ENCODE measurements at places on chromosomes 4 and X. TPM values are rescaled to one million over a fixed set of nuclear protein-coding genes. Genes with fewer than 3 reads are reported as not detected.

Gene ATOH1
- total RNA-seq, result not detected

DNA sequence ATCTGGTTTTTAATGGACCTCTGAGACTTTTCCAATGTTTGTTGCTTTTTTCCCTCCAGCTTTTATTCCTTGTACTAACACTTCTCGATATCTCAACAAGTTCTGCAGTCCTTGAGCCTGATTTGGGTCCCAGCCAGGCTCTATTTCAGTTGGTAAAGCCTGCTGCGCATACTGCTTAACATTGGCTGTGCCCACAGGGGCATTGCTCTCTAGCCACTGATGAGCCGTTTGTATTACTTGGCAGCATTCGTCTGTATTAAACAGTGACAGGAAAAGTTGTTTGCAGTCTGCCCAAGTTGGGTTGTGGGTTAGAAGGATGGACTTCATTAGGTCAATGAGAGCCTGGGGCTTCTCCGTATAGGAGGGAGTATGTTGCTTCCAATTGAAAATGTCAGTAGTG, 59.6 kb upstream of the XAGE1B start:
- no peak overlapping the region for H3K27ac ChIP-seq
- no peak overlapping the region for H3K4me3 ChIP-seq
- no peak for DNase-seq
- H3K36me3 ChIP-seq, result no peaks in the 10 kb centered on the region
- peaks cover 2% of the 10 kb centered on the region for H3K4me1 ChIP-seq

Gene PPARGC1A
- not detected for total RNA-seq

- DNase-seq, result peak; percentile 87
- H3K36me3 ChIP-seq, result peaks cover 5% of the 10 kb centered on the region
- H3K4me1 ChIP-seq, result peaks cover 34% of the 10 kb centered on the region
- peak overlapping the region; percentile 19 for H3K4me3 ChIP-seq
Observed at GRCh38 chrX:39874202-39874816, 223.4 kb downstream of the BCOR start.

Gene ALAS2
- total RNA-seq, result not detected

GRCh38 chrX:16855363-16856075, 14.6 kb downstream of the RBBP7 start:
- no peak overlapping the region for H3K4me3 ChIP-seq
- no peaks in the 10 kb centered on the region for H3K27me3 ChIP-seq
- H3K27ac ChIP-seq, result peak overlapping the region; percentile 48
- peaks cover 57% of the 10 kb centered on the region for H3K36me3 ChIP-seq

GRCh38 chr4:14445882-14446281, 556.4 kb upstream of the CPEB2 start:
- no peaks in the 10 kb centered on the region for H3K27me3 ChIP-seq
- H3K27ac ChIP-seq, result no peak overlapping the region
- no peaks in the 10 kb centered on the region for H3K36me3 ChIP-seq
- no peak overlapping the region for H3K4me3 ChIP-seq
- DNase-seq, result no peak

- H3K4me1 ChIP-seq, result no peaks in the 10 kb centered on the region
- no peaks in the 10 kb centered on the region for H3K36me3 ChIP-seq
- no peak overlapping the region for H3K4me3 ChIP-seq
- H3K27me3 ChIP-seq, result no peaks in the 10 kb centered on the region
- no peak for DNase-seq
Observed at GRCh38 chr4:6446538-6447451, 25.6 kb downstream of the PPP2R2C start.

DNA sequence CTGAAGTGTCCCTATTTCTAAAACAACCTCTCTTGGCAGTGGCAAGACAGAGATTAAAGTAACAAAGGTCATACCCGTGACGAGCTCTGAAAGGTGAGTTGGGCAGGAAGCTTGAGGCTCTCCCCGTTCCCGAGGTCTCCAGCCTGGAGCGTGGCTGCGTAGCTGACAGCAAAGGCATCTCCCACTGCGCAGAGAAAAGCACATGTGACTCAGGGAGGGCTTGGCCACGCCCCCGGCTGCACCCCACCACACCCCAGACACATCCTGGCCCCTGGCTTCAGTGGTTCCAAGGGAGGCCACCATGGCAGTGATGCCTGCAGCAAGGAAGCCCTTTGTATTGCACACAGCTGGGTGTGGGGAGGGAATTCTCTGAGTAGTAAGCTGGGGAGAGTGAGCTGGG, 23.1 kb downstream of the EVC2 start:
- no peaks in the 10 kb centered on the region for H3K4me1 ChIP-seq
- H3K4me3 ChIP-seq, result no peak overlapping the region
- no peaks in the 10 kb centered on the region for H3K27me3 ChIP-seq
- no peak overlapping the region for H3K27ac ChIP-seq
- H3K36me3 ChIP-seq, result no peaks in the 10 kb centered on the region

- H3K27ac ChIP-seq, result no peak overlapping the region
- H3K36me3 ChIP-seq, result no peaks in the 10 kb centered on the region
- H3K27me3 ChIP-seq, result no peaks in the 10 kb centered on the region
- no peak overlapping the region for H3K4me3 ChIP-seq
- no peaks in the 10 kb centered on the region for H3K4me1 ChIP-seq
Observed at GRCh38 chrX:110678591-110678990, 117.0 kb downstream of the CHRDL1 start.

DNA sequence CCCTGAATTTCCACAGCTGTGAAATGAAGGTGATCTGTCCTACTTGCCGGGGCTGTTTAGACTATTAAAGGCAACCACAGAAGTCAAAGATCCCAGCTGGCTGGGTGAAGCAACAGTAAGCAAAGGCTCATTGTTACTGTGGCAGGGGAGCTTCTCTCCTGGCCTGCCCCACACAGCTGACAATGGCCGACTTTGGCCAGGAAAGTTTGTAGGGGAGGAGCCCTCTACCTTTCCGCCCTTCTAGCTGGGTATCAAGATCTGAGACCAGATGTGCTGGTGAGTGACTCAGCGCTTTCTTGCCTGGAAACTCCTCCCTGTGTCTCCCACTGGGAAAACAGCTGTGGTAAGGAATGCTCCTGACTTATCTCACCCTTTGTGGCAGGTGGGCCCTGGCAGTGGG, 21.1 kb downstream of the RASSF6 start:
- H3K27me3 ChIP-seq, result peaks cover 6% of the 10 kb centered on the region
- H3K27ac ChIP-seq, result no peak overlapping the region
- H3K4me3 ChIP-seq, result no peak overlapping the region
- DNase-seq, result no peak
- H3K4me1 ChIP-seq, result no peaks in the 10 kb centered on the region
- no peaks in the 10 kb centered on the region for H3K36me3 ChIP-seq

GRCh38 chr4:36133658-36134057, 110.7 kb downstream of the ARAP2 start:
- H3K4me1 ChIP-seq, result peaks cover 9% of the 10 kb centered on the region
- H3K27ac ChIP-seq, result no peak overlapping the region
- H3K27me3 ChIP-seq, result no peaks in the 10 kb centered on the region
- no peak for DNase-seq
- H3K36me3 ChIP-seq, result peaks cover 20% of the 10 kb centered on the region

DNA sequence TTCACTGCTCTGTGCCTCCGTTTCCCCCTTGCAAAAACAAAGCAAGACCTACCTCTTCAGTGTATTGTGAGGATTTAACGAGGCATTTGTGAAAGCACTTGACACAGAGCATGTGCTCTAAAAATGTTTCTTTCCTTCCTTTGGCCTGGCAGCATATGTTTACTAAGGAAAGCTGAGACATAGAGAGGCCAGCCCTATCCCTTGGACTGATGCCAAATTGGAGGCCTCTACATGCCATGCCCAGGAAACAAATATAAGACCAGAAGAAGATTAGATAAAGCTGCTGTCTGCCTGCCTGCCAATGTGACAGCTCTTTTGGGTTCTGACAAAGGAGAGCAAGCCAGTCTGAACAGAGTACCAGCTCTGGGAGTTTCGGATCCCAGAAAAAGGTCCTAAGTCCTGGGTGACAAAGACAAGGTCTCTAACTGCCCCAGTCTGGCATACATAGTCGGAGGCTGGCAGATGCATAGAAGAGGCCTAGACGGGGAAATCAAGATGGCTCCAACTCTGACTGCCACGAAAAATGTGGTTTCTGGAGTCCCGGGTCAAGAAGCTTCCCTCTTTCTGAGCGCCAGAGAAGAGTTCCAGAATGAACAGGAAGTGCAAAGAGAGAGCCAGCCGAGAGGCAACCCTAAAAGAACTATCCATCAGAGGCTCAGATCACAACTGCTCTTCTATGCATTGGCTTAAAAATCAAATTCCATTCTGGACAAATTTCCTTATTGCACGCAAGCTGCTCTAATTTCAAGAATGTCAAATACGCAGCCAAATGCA, 25.8 kb downstream of the OTUD6A start:
- H3K27ac ChIP-seq, result no peak overlapping the region
- H3K4me1 ChIP-seq, result no peaks in the 10 kb centered on the region
- no peaks in the 10 kb centered on the region for H3K36me3 ChIP-seq
- DNase-seq, result no peak
- H3K4me3 ChIP-seq, result no peak overlapping the region
- no peaks in the 10 kb centered on the region for H3K27me3 ChIP-seq

- DNase-seq, result no peak
- H3K27me3 ChIP-seq, result no peaks in the 10 kb centered on the region
- H3K4me3 ChIP-seq, result no peak overlapping the region
- H3K4me1 ChIP-seq, result peaks cover 3% of the 10 kb centered on the region
Observed at GRCh38 chrX:119424999-119425398, 25.9 kb downstream of the SLC25A43 start.

GRCh38 chr4:52750819-52751486, at the start of gene ERVMER34-1:
TSS of gene ERVMER34-1 (minus strand) at chr4:52751425. CDS start at chr4:52745520, 5,905 bp downstream.
- H3K27ac ChIP-seq, result no peak within 1 kb of the TSS
- peaks cover 54% of the 10 kb centered on the region for H3K27me3 ChIP-seq
- H3K36me3 ChIP-seq, result no peaks in the 10 kb centered on the region
- peak; percentile 56 for DNase-seq
- H3K4me1 ChIP-seq, result peaks cover 3% of the 10 kb centered on the region
- H3K4me3 ChIP-seq, result peak within 1 kb of the TSS; percentile 81

- peaks cover 15% of the 10 kb centered on the region for H3K27me3 ChIP-seq
- no peak overlapping the region for H3K27ac ChIP-seq
- H3K4me3 ChIP-seq, result no peak overlapping the region
- H3K36me3 ChIP-seq, result no peaks in the 10 kb centered on the region
- DNase-seq, result no peak
- H3K4me1 ChIP-seq, result no peaks in the 10 kb centered on the region
Observed at GRCh38 chr4:110498420-110498819, 22.5 kb downstream of the ENPEP start.

Gene MAGEA2
- not detected for total RNA-seq

DNA sequence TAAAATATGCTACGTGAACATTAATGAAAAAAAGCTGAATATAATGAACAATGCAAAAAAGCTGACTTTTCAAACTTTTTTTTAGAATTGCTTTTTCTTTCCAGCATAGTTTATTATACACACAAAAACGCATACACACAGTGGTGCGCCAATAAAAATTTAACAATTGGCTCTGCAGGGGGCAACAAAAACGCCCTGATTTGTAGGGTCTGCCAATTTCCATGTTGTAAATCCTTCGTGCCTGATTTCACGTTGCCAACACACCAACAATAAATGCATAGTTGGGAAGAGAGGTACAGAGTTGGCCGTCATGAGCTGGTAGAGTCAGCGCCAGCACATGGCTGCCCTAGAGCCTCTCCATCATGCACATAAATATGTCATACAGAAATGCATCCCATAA, 333.1 kb downstream of the MAPK10 start:
- H3K36me3 ChIP-seq, result no peaks in the 10 kb centered on the region
- DNase-seq, result no peak
- H3K27me3 ChIP-seq, result no peaks in the 10 kb centered on the region

Gene ARX
- total RNA-seq, result not detected

Gene NSUN7
- total RNA-seq, result not detected

GRCh38 chr4:85498068-85498733, 23.3 kb downstream of the ARHGAP24 start:
- H3K27ac ChIP-seq, result no peak overlapping the region
- no peaks in the 10 kb centered on the region for H3K36me3 ChIP-seq
- H3K27me3 ChIP-seq, result no peaks in the 10 kb centered on the region
- no peaks in the 10 kb centered on the region for H3K4me1 ChIP-seq

Gene UBA1
- 233 TPM for total RNA-seq

- H3K4me1 ChIP-seq, result no peaks in the 10 kb centered on the region
- no peaks in the 10 kb centered on the region for H3K36me3 ChIP-seq
- H3K27ac ChIP-seq, result no peak overlapping the region
- H3K27me3 ChIP-seq, result no peaks in the 10 kb centered on the region
- no peak for DNase-seq
Observed at GRCh38 chr4:113835005-113835404, 73.5 kb upstream of the CAMK2D start.

DNA sequence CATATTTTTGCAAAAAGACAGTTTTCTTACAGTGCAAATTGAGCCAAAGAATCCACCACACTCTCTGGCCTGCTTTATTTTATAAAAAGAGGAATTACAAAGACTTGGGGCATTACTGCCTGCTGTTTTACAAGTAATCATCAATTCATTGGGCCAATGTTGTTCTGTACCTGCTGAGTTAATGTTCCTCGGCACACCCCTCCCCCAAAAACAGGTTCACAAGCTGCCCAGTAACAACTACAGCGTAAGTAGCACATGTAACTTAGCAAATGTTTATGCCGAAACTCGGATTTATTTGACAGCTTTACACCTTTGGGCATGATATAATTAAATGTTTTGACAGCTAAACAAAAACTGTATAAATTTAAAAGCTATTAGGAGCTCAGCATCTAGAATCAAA, 214.6 kb upstream of the MAB21L2 start:
- H3K36me3 ChIP-seq, result no peaks in the 10 kb centered on the region
- H3K4me3 ChIP-seq, result no peak overlapping the region
- no peaks in the 10 kb centered on the region for H3K27me3 ChIP-seq
- no peak overlapping the region for H3K27ac ChIP-seq
- H3K4me1 ChIP-seq, result peaks cover 10% of the 10 kb centered on the region

- H3K36me3 ChIP-seq, result no peaks in the 10 kb centered on the region
- peaks cover 18% of the 10 kb centered on the region for H3K27me3 ChIP-seq
- DNase-seq, result no peak
- no peak overlapping the region for H3K4me3 ChIP-seq
Observed at GRCh38 chr4:153045111-153045982, 109.2 kb downstream of the FHDC1 start.

DNA sequence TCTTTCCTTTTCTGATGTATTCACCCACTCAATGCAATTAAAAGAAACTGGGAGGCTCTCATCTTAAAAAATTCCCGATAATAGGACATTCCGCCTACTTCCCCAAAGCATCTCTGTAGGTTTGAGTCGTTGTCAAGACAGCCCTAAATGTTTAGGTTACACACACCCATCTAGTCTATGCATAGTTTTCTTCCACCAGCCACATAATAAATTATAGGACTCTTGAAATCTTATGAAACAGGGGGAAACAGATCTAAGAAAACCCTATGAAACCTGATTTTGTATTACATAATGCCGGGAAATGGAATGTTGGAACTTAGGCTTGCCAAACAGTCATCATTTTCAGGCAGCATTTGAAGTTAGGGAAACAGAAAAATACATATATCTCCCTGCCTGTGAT, 150.0 kb downstream of the PRKX start:
- no peaks in the 10 kb centered on the region for H3K36me3 ChIP-seq
- H3K27me3 ChIP-seq, result no peaks in the 10 kb centered on the region
- DNase-seq, result no peak
- no peak overlapping the region for H3K27ac ChIP-seq

Gene UPF3B
- total RNA-seq, result 12.6 TPM

DNA sequence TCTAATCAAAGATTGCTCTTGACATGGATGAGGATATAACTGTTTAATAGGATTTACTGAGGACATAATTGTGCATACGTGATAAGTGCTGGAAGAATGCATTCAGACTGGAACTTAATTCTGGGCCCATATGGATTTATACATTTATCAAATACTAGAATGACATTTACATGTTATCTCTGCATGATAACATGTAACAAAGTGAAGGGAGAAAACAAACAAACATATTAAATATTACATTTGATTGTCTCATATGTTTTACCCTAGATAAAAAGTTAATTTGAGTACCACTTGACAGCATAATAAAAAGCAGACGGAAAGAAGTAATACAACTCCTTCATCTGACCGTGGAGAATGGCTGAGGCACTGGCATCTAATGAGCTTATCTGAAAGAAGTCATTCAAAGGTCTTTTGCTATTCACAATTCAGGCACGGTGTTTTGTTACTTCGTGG, 297.8 kb downstream of the PPP3CA start:
- H3K4me3 ChIP-seq, result no peak overlapping the region
- no peaks in the 10 kb centered on the region for H3K27me3 ChIP-seq
- DNase-seq, result no peak
- peaks cover 2% of the 10 kb centered on the region for H3K36me3 ChIP-seq
- no peak overlapping the region for H3K27ac ChIP-seq
